Activated CD4-positive, alpha-beta T cell treated with anti-CD3 and anti-CD28 coated beads, Interleukin-2, Interleukin-4, amounts not matched to agents 100 ng/mL and 50 ng/mL, durations not matched to agents 16 hours and 8 hours (primary cell): ENCODE measurements at places on chromosomes 13 and 19.

GRCh38 chr19:12649941-12650340 is 16.6 kb downstream of the MAN2B1 start:
- no peak for DNase-seq

DNA sequence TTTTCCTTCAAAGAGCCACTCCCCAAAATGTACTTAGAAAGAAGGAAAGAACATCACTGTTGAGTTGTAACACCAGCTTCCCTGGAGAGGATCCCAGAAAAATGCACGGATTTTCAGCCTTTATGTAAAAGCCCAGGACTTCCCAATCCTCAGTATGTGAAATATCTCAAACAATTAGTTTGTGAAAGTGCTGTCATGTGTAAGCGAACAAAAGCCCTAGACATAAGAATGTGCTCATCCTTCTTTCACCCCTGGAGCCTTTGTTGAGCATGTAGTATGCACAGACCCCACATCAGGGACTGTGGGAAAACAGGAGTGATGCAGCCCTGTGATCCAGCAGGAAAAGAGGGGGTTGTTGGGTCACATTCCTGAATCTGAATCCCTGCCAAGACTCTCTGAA is 441.4 kb upstream of the ZNF507 start:
- no peak for DNase-seq

DNA sequence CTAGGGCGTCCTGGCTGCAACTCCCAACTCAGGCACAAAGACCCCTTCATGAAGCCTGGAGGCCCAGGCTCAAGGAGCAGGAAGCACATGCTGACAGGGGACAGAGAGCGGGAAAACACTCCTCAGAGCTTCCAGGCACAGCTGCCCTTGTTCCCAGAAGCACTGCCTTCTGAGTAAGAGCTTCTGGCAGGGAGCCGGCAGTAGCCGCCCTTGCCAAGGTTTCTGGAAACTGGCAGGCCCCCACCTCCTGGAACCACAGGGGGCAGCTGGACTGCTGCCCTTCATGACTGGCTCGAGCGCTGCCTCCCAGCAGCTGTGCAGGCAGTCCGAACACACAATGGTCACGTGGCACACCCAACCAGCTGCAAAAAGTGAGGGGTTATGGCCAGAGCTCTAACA is 33.6 kb upstream of the EPHX3 start:
- DNase-seq: no peak

- no peak for DNase-seq
These were observed 70.8 kb downstream of the LNX2 start for GRCh38 chr13:27549406-27549981.

- DNase-seq: no peak
These were observed 81.3 kb downstream of the URI1 start for GRCh38 chr19:30023330-30023729.

GRCh38 chr19:53549340-53549739 is 11.4 kb downstream of the ZNF331 start:
- no peak for DNase-seq

DNA sequence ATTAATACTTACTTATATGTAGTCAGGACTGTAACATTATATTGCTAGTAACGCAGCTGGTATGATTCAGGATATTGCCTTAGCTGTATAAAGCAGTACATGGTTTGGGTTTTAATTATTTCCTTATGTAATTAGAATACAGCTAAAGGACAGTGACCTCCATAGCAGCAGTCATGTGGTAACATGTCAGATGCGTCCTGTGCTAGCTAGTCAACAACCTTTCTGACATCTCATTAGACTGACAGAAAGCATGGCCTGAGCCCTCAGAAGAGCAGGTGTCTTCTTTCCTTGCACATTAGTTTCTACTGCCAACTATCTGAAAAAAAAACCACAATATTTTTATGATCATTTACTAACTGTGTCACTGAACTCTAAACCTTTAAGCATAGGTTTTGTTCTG is 122.2 kb downstream of the MAB21L1 start:
- no peak for DNase-seq

- DNase-seq: peak; percentile 86
These were observed 2.1 kb upstream of the HOOK2 start for GRCh38 chr19:12777217-12778016.

GRCh38 chr13:41780715-41781706 is 179.9 kb downstream of the VWA8 start:
- DNase-seq: no peak

DNA sequence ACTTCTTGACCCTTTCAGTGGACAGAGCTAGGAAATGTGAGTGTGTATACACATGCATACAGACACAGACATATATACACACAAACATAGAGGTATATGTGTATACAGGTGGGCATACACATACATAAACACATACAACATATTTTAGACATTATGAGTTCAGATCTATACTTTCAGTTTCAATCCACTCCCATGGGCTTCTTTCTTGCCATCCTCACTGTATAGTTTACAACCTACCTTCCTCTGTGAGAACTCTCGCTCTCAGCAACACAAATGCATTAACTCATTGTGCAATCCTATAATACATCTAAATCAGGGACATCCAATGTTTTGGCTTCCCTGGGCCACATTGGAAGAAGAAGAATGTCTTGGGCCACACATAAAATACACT is 21.2 kb upstream of the SCEL start:
- no peak for DNase-seq

GRCh38 chr19:8518536-8518935 is 4.6 kb upstream of the ZNF414 start:
- no peak for DNase-seq

DNA sequence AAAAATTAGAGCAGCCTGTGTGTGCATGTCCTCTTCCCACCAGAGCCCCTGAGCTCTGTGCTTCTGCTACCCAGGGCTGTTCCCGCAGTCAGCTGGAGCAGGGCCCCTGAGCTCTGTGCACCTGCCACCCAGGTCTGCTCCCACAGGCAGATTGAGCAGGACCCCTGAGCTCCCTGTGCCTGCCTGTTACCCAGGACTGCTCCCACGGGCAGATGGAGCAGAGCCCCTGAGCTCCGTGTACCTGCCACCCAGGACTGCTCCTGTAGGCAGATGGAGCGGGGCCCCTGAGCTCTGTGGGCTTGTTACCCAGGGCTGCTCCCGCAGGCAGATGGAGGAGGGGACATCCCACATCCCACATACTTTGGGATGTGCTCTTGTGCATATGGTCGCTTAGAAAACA is 186.8 kb upstream of the SOX1 start:
- DNase-seq: no peak

GRCh38 chr13:28052945-28053344 is 47.4 kb downstream of the FLT3 start:
- DNase-seq: no peak

GRCh38 chr19:45191375-45191774 is 12.8 kb downstream of the BLOC1S3 start:
- no peak for DNase-seq

DNA sequence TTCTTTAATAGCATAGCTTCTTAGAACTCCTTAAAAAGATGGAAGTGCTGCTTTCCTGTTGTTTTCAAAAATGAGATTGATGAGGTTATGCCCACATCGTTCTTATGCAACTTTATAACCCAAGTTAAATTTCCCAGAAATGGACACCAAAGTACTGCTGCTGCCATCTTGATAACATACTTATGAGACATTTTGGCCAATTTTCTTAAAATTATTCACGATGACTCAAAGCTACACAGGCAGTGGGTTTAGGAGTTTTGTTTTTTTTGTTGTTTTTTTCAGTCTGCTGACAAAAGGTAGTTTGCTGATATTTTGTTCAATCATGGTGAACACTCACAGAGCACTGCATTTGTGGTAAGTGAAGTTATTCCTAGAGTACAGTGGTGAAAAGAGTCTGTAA is 54.9 kb upstream of the RFC3 start:
- peak; percentile 15 for DNase-seq

GRCh38 chr13:76854894-76855293 is 31.3 kb downstream of the KCTD12 start:
- no peak for DNase-seq

- no peak for DNase-seq
These were observed 13.0 kb upstream of the VSTM2B start for GRCh38 chr19:29512748-29513147.

- DNase-seq: no peak
These were observed 38.0 kb upstream of the ZNF573 start for GRCh38 chr19:37817180-37817981.

- no peak for DNase-seq
These were observed 498.7 kb downstream of the MYO16 start for GRCh38 chr13:109128121-109128520.

- peak; percentile 61 for DNase-seq
These were observed at the start of gene RAB20 for GRCh38 chr13:110561344-110562035. RAB20 (minus strand) TSS chr13:110561722; CDS start chr13:110561519, 203 bp downstream.

DNA sequence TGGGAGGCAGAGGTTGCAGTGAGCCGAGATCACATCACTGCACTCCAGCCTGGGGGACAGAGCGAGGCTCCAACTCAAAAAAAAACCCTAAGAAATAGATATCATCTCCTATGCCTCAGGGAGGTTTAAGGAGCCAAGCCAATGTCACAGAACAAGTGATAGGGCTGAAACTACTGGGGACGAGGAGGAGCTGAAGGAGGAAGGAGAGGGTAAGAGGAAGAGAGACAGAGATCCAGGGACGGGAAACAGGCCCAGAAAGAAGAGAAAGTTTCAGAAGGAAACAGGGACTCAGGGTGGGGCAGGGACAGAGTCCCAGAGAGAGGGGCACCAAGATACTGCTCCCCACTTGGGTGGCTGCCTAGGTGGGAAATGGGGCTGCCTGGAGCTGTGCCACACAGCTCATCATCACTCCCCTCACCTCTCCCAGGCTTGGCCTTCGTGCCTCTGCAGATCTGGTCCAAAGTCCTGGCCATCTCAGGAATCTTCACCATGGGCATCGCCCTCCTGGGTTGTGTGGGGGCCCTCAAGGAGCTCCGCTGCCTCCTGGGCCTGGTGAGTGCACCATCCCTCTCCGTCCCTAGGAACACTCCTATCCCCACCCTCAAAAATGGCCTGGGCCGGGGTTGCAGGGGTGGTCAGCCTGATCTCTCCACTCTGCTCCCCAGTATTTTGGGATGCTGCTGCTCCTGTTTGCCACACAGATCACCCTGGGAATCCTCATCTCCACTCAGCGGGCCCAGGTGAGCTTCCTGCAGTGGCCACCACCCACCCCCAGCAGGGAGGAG is 1.5 kb downstream of the CD37 start:
- DNase-seq: no peak

DNA sequence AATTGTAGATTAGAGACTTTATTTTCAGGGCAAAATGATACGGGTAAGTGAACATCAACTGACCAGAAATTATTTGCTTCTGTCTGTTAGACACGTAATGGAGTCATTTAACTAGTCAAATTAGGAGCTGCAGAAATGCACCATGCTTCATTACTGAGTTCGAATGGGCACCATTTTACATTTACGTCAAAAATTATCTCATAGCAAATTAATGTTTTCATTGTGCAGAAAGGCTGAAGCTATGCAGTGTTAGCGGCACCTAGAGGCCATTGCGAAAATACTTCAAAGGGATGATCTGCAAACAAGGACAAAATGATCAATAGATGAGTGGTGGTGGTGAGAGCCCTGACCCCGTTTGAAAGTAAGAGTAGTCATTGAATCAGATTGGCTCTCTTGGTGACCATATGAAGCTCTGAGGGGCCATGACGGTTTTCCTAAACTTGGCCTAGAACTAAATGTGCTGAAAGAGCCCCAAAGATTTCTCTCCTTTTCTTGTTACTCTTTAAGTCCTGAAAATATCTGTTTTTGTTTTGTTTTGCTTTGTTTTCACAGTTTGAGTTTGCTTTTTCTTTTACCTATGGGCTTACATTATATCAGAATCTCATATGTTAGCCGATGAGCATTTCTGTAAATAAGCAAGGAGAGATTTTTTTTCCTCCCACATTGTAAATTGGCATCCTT is 277.9 kb downstream of the ZNF536 start:
- peak; percentile 45 for DNase-seq

DNA sequence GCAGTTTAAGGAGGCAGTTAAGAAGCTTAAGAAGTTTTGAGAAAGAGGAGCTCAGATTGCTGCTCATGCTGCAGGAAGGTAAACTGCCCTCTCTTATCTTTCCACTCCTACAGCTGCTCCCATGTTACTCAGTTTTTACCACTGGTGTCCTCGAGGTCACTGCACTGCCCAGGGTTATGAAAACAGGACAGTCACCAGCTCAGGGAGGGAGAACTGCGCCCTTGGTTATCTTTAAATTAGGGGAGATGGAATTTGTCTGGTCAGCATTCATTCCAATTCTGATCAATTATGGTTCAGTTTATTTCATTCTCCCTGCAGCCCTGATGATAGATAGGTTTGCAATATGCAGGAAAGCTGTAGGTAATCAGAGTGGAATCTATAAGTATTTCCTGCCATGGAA is 10.8 kb upstream of the SLC46A3 start:
- no peak for DNase-seq

- DNase-seq: no peak
These were observed 115.3 kb downstream of the NALCN start for GRCh38 chr13:101301053-101301452.

DNA sequence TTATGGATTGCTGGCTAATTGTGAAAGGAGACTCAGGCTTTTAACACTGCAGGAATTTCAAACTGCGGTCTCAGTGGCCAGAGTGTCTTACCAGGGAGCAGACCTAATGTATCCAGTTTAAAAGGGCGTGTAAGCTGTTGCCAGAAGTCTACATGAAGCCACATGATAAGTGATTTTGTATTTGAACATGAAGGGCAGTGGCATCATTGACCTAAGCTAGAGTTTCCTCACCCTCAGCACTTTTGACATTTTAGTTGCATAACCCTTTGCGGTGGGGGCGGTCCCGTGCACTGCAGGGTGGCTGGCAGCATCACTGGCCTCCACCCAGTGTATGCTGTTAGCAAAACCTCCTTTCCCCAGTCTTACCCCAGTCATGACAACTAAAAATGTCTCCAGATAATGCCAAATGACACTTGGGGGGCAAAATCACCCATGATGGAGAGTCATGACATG is 23.7 kb upstream of the GPR18 start:
- peak; percentile 53 for DNase-seq

GRCh38 chr13:28464861-28465460 is 30.0 kb downstream of the FLT1 start:
- no peak for DNase-seq
